NCI-H774 (cell line): ENCODE measurements at places on chromosomes 3 and 15.

- no peak for DNase-seq
These were observed 982.8 kb downstream of the ROBO1 start for GRCh38 chr3:78785004-78785403.

DNA sequence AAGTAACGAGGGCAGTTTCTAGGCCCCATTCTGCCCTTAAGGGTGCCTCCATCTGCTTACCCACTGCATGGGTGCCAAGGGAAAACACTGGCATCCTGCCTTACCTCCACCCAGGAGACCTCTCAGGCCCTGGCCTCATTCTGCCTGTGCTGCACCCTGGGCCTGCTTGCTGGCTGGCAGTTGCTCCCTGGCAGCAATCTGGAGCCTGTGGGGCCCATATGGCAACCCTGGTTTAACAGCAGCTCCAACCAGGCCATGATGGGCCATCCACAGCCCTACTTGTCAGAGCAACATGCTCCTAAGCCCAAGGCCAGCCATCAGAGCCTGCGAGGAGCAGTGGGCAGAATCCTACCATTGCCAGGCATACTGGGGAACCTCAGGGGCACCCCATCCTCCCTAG is 3.7 kb downstream of the C3orf18 start:
- DNase-seq: no peak

DNA sequence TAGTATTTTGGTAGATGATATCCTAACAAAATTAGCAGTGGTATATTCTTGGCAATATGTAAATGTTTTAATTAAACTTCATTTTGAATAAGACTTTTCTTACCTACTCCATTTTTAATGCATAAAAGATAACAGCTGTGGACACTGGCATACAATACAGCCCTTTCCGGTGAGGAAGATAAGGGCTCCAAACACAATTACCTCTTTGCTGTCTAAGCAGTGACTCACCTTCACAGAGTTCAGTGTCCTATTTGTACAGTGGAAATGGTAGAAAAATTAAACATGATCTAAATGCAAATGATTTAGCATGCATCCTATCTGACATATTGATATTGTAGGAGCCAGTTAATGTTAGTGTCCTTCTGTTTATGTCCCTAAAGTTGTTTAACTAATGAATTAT is 969.4 kb downstream of the PLOD2 start:
- peak; percentile 42 for DNase-seq

DNA sequence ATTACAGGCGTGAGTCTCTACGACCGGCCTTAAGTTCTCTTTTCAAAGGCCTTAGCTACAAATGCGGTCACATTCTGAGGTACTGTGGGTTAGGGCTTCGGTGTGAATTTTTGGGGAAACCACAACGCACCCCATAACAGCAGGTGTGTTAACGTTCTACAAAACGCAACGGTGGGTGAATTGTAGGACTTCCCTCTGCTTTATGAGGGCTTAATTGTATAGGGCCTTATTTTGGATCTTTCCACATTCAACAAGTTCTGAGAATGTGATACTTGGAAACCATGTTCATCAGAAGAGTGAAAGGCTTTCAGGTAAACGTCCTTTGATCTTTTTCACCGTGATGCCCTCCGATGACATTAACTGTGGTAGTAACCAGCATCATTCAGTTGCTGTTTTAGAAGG is 998.6 kb upstream of the CFAP20DC start:
- DNase-seq: no peak

GRCh38 chr3:53585049-53585448 is 90.6 kb downstream of the CACNA1D start:
- DNase-seq: no peak

DNA sequence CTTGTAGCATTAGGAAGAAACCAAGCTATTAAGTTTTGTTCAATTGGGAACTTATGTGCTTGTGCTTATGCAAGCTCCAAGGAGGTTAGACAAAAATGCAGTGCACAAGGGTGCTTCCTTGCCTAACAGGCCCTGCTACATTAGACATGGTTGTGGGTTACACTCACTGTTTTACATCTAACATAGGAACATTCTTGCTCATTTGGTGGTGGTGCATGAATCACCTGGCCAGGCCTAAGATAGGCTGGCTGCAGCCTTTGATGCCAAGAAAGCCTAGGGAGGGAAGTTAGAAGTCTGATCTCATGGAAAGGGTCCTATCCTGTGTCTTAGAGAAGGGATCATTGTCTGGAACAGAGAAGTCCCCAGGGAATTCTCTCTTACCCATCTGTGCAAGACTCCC is 43.5 kb downstream of the CA12 start:
- DNase-seq: no peak

DNA sequence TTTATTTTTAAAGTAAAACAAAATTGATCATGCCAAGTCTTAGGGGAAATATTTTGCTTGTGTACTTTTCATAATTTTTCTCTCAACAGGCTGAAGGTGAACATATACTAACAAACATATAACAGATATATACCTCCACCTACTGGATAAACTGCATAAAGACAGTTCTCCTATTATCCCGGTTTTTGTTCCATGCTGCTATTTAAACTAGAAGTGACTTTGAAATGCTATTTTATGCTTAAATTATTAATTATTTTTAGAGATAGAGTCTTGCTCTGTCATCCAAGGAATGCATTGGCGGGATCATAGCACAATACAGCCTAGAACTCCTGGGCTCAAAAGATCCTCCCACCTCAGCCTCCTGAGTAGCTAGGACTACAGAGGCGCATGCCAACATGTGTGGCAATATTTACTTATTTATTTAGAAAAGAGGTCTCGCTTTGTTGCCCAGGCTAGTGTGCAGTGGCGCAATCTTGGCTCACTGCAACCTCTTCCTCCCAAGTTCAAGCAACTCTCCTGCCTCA is 49.8 kb downstream of the ST3GAL6 start:
- peak; percentile 3 for DNase-seq

- DNase-seq: no peak
These were observed 11.7 kb downstream of the SLC30A4 start for GRCh38 chr15:45510758-45511280.

- DNase-seq: no peak
These were observed 18.9 kb upstream of the SEMA5B start for GRCh38 chr3:123046262-123047061.

- DNase-seq: no peak
These were observed 25.4 kb downstream of the LINGO1 start for GRCh38 chr15:77607111-77607893.

- DNase-seq: no peak
These were observed 42.2 kb downstream of the FOXP1 start for GRCh38 chr3:71541313-71541712.

GRCh38 chr3:98798820-98799219 is 35.7 kb downstream of the ST3GAL6 start:
- DNase-seq: no peak

DNA sequence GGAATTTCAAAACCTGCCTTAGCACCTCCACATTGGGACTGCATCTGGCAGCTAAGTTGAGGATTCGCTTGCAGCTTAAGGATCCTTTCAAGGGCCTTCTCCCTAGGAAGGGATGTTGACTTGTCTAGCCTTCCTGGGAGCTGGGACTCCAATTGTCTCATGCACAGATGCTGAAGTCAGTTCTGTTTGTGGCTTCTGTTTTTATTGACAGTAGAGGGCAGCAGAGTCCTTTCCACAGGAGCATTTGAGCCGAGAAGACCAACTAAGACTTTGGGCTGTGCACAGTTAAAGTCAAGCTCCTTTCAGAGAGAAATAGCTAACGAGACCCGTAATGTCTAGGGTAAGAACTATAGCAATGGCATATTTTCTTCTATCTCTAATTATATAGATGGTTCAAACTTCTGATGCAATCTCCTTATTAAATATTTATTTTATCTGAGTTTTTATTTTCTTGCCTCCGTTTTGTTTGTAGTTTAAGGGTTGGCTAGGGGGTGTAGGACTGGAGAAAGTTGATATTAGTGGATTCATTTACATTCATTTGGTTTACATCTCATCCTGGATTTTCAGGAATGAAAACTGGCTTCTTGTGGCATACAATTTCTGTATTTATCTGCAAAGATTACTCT is 59.7 kb upstream of the KBTBD8 start:
- DNase-seq: peak; percentile 19

DNA sequence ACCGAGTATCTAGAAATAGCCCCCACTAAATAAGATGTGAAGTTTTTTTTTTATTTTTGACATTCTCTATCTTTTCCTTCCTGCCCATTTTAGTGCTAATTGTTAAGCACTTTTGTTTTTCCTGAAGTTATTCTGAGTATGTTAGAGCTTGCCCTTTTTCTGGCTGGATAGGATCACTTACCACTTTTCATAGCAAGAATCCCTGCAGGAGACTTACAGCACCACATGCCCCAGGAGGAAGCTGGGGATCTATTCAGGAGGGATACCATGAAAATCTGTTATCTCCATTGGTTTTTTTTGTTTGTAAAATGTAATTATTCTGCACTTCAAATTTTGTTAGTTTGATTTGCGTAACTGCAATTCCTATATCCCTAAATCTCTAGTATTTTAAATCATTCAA is 968.4 kb downstream of the ZPLD1 start:
- DNase-seq: no peak

DNA sequence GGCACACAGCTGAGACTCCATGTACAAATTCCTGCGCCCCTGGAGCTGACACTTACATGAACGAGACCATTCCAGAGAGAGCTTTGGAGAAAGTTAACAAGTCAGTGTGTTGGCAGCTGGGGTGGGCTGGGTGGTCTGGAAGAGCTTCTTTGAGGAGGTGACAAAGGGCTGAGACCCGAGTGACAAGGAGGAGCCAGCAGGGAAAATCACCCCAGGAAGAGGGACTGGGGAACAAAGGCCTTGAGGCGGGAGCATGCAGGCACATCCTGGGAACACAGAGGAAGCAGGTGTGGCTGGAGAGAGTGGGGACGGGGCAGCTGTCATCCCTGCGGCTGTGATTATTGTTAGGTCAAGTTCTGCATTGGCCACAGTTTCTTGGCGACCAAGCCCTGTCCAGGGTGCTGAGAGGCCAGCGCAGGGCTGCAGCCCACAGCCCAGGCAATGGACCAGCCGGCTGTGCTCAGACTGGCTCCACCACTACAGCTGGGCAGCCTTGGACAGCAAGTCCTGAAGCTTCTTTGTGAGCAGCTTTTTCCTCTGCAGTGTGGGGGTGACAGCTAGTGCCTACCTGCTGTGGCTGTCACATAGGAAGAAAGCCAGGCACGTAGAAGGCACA is 34.2 kb upstream of the PRR23E start:
- DNase-seq: peak; percentile 57

- peak; percentile 3 for DNase-seq
These were observed 70.3 kb downstream of the SCN5A start for GRCh38 chr3:38579141-38579540.

DNA sequence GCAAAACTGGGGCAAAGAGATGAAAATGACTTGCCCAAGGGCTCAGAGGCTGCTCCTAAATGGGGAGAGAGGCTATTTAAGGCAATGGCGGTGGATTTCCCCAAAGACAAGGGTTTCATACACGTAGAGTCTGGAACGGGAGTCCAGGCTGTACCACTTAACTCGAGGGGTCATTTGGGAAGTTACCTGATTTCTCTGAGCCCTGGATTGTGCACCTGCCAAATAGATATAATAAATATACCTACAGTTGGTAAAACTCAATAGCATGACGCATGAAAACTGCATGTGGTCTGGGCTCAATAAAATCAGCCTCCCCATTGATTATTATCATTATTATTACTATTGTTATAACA is 1.3 kb upstream of the ITPR1 start:
- DNase-seq: no peak

GRCh38 chr15:90869140-90869541 is 753 bp downstream of the FURIN start:
- DNase-seq: no peak

DNA sequence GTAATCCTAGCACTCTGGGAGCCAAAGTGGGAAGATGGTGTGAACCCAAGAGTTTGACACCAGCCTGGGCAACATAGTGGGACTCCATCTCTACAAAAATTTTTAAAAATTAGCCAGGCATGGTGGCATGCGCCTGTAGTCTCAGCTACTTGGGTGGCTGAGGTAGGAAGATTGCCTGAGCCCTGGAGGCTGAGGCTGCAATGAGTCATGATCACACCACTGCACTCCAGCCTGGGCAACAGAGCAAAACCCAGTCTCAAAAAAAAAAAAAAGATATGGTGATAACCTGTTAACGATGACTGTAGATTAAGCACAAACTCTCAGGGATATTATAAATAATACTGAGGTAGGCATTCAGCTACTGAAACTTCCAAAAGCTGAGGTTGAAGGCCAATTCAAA is 107.5 kb downstream of the SLC49A4 start:
- no peak for DNase-seq

GRCh38 chr3:162285259-162285658 is 788.7 kb downstream of the OTOL1 start:
- no peak for DNase-seq

DNA sequence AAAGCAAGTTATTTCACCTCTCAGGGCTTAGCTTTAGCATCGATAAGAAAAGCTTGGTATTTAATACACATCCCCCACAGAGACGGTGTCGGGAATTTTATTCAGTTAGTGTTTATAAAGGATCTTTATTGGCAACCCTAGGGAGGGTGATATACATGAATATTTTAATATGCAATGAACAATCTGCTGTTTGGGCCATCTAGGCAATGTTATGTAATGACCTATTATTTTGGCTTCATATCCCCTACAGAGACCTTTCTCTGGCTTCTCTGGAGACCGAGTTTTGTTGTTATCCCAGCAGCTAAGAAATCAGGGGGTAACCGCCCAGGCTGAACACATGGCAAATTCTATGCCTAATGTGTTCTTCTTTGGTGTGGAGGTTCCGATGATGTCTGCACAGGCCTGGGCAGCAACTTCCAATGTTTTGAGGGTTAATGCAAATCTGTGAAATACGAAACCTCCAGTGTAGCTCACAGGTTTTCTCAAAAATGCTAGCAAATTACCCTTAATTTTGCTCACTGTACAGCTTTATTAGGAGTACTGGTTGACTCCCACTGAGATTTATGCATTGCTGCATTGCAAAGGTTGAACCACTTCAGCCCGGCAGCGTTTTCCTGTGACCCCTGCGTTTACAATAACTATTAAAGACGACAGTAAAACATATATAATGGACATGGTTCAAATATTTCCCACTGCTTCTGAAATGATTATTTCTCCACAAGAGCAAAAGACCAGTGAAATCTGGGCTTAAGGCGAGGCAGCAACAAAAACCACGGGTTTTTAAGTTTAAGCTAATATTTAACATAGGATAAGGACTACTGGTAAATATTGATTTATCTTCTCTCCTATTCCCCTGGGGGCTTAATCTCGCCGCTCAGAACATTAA is 298.3 kb upstream of the NR2E3 start:
- DNase-seq: no peak

DNA sequence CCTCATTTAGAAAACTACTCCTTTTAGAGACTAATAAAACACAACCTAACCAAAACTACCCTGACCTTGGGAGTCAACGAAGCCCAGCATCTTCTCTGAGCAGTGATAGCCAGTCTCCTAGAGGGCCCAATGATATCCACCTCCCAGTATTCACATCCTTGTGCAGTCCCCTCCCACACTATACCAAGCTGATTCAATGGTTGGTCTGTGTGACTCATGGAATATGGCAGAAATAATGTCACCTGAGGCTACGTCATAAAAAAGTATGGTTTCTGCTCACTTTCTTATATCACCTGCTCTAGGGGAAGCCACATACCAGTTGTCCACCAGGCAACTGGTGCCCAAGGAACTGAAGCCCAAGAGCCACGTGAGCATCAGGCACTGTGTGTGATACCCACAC is 21.4 kb upstream of the USF3 start:
- no peak for DNase-seq

GRCh38 chr15:52710050-52710707 is 31.0 kb upstream of the ATOSA start:
- DNase-seq: no peak
